NCI-H1930 (cell line): ENCODE measurements at places on chromosomes 7 and 10.

DNA sequence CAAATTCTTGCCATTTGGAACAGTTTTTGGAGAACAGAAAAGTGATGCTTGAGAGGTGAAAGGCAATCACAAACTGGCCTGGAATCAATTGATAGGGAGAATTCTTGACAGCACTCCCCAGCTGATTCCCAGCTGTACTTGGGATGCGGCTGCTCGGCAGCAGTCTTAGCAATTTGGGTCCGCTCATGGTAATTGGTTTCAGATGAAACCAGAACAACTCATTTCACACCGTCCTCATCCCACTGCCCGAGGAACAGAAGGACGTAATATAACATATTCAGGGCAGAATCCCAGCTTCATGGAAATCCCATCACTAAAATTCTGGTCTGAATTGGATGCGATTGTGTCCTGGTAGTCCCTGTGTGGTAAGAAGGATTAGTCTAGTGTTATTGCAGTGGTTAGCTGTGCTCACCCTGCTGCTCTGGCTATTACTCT, 223.3 kb upstream of the FERD3L start:
- no peak for DNase-seq

DNA sequence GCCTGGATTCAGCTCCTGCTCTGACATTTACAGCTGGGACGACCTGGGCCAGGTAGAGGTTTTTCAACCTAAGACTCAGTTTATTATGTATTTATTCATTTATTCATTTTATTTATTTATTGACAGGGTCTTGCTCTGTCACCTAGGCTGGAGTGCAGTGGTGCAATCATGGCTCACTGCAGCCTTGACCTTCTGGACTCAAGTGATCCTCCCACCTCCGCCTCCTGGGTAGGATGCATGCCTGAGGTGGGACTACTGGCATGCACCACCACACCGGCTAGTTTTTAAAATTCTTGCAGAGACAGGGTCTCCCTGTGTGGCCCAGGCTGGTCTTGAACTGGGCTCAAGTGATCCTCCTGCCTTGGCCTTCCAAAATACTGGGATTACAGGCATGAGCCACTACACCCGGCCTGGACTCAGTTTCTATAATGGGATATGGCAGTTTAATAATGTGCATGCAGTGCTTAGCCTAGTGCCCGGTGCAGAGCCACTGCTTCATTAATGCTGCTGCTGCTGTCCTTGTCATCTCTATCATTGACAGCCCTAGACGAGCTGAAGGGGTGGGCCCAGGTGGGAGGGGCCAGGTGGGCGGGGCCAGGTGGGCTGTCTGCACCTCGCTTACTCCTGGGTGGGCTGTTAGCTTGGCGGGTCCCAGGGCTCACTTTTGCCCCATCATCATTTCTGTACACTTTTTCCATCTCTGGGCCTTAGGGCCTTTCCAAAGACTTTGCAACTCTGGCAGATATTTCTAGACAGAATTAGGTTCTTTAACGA, 92.6 kb downstream of the LHPP start:
- no peak for DNase-seq

- DNase-seq = no peak
Observed at GRCh38 chr7:40192036-40192435, 57.2 kb downstream of the SUGCT start.

DNA sequence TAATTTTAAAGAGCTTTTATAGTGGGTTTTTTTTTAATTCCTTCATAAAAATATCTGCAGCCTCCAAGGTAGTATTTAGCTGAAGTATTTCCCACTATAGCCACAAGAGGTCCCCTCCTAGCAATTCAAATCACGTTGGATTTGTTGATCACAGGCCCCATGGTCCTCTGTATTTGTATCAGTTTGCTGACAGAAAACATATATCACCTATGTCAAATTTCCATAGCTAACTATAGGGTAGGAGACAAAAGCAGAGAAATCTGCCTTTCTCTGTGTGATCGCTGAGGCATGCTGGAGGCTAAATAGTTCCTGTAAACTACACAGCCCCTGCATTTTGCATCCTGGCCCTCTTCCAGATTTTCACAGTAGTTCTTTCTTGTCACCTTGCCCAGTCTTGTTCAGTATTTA, 1.7 kb upstream of the CTNNA3 start:
- no peak for DNase-seq

- no peak for DNase-seq
Observed at GRCh38 chr7:126040114-126041045, 1110.8 kb upstream of the POT1 start.

GRCh38 chr10:12194752-12195271, 879 bp downstream of the NUDT5 start:
- DNase-seq = no peak

DNA sequence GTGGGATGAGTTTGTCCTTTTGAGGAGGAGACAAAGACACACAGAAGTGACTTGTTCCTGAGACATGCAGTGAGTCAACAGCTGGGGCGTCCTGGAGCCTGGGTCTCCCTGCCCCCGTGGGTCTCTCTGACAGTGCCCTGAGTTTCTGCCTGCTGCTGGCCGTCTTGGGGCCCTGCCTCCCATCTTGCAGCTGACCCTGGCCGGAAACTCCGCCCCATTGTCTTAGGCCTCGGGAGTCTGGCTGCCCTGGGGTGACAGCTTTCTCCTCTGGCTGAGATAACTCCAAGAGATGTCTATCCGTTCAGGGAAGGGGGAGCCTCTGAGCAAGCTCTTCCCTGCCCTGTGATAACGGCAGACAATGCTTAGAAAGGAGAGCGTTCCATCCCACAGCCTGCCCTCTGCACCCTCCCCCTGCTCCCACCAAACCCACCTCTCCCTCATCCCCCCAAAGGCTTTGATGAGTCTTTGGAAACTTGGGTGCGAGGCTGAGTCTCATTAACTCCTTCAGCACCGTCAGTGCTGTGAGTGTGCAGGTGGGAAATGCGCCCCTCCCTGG, 69.5 kb upstream of the PODXL start:
- no peak for DNase-seq

GRCh38 chr7:40003597-40003996, 53.5 kb downstream of the CDK13 start:
- no peak for DNase-seq

- no peak for DNase-seq
Observed at GRCh38 chr7:10604128-10604527, 369.5 kb upstream of the PHF14 start.

DNA sequence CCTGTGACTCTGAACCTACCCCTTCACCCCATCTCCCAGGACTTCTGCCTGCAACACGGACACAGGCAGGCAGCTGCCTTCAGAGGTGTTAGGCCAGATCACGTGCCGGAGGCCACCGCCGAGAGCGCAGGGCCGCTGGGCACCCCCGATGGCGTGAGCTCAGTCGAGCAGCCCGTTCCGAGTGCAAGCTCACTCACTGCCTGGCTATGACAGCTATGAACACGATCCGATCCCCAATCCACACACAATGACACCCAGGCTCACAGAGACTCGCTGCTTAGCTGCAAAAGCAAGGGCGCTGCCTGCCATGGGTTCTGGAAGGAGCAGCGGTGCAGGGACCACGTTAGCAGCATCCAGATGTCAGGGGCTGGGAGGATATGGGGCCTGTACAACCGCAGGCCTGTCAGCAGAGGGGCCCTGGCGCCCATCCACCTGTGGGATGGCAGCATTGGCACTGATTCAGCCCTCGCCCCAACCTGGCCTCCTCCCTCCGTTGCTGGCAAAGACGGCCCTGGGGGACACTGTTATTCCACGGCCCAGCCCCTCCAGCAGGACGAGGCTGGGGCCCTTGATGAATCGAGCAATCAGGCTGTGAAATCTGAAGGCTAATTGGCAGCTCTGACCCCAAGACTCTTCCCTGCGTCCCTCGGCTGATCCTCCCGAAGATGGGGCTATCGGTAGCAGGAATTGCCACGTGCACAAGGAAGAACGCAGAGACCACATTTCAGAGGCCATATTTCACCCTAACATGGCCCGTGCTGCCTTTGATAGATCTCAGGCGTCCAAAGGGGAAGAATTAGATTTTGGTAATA, 230.1 kb downstream of the ELFN1 start:
- no peak for DNase-seq

DNA sequence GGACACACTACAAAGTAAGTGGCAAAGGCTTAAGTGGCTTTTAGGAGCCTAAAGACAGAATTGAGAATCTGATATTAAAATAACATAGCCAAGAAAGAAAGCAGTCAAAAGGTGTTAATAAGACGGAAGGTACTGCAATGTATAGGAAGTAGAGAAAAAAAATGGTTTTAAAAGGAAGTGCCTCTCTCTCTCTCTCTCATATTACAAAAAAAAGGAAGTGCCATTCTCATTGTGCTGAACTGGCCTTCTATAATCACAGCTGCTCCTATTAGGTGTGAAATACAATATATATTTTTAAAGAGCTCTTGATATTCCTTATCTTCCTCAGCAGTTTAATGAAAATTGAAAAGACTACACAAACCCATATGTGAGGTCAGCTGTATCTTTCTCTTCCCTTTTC, 199.4 kb upstream of the NPVF start:
- no peak for DNase-seq

DNA sequence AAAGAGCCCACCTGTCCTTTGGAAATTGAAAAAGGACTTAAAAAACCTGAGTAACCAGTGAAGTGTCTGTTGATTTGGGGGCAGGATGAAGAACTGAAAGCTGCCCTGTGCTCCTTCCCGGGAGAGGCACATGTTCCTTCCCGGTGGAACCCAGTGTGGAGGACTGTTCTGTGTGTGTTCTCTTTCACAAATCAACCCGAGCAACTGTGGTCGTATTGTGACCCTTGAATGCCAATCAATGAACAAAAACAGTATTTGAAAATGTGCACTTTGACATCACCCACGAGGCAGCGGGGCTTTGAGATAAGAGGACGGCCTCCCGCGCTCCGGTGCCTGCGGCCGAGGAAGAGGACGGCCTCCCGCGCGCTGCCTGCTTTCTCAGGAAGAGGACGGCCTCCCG, 139.0 kb downstream of the VIPR2 start:
- no peak for DNase-seq

- no peak for DNase-seq
Observed at GRCh38 chr10:3248526-3249306, 76.1 kb upstream of the PITRM1 start.

DNA sequence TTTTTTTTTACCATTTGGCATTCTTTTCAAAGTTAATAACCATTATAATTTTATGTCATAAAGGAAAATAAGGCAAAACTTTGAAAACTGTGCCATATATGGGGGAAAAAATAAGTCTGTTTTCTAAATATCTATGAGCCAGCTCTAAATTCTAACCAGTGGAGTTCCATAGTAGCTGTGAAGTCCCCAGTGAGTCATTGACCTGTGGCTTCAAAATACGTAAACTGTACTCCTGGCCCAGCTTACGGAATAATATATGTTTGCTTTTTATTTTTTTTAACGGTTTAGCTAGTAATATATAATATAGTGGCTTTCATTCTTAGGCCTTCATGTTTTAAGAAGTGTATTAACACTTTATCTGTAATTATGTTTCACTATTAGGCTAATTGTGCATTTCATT, 20.5 kb downstream of the ZRANB1 start:
- no peak for DNase-seq

DNA sequence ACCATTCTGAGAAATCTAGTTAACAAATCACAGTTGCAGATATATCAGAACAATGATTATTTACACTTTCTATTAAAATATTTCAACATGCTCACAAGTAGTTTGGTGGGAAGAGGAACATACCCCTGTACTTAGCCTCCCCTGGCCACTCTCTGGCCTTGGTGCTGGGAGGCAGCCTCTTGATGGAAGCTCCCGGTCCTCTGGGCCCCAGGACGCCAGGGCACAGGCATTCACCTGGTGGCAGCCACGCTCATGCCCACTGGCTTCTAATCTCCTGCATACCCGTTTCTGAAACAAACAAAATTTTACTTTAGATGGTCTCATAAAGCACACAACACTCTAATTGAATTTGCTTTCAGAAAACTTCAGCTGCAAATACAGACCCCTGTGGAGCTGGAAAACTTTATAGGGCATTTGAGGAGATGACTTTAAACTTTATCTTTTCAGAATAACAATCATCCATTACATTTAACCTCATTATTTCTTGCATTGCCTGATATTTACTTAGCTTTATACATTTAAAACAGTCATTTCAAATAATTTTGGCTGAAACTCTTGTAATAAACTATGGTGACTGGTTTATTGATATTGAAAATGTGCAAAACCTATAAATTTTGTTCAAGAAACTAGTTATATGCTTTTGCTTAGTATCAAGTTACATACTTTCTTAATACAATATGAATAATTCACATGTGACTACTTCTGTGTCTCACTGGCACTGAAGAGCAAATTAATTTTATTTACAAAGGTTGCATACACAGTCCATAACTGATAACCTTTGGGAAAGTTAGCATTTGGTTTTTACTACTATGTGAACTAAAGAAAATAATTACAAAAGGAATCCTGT, 30.8 kb downstream of the C10orf143 start:
- DNase-seq = no peak

- DNase-seq = no peak
Observed at GRCh38 chr10:101797403-101798059, 14.3 kb upstream of the NPM3 start.
